Stimulated activated naive CD8-positive, alpha-beta T cell treated with anti-CD3 and anti-CD28 coated beads, Interleukin-15, amount 100 ng/mL, for 72 hours (primary cell): ENCODE measurements at places on chromosomes 1 and 21.

GRCh38 chr21:27802816-27803475 lies 836.1 kb upstream of the ADAMTS5 start:
- DNase-seq = peak; percentile 5

GRCh38 chr1:17520041-17520440 lies 19.5 kb upstream of the ARHGEF10L start:
- DNase-seq = no peak

DNA sequence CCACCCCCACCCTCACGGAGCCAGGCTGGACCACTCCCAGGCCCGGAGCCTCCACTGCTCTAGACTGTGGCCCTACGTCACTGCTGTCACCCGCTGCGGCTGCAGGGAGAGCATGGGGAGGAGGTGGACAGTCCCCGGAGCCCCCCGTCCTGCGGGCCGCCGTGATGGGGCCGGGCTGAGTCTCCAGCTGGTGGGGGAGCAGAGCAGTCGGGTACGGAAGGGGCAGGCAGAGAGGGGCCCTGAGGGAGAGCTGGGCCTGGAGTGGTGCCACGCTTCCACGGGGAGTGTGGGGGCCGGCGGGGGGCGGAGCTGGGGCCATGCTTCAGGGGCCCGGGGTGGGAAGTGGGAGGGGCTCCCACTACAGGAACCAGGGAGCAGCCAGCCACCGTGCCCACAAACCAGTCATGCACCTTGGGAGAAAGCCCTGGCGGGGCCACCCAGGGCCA lies 98.9 kb upstream of the KCNK1 start:
- no peak for DNase-seq

DNA sequence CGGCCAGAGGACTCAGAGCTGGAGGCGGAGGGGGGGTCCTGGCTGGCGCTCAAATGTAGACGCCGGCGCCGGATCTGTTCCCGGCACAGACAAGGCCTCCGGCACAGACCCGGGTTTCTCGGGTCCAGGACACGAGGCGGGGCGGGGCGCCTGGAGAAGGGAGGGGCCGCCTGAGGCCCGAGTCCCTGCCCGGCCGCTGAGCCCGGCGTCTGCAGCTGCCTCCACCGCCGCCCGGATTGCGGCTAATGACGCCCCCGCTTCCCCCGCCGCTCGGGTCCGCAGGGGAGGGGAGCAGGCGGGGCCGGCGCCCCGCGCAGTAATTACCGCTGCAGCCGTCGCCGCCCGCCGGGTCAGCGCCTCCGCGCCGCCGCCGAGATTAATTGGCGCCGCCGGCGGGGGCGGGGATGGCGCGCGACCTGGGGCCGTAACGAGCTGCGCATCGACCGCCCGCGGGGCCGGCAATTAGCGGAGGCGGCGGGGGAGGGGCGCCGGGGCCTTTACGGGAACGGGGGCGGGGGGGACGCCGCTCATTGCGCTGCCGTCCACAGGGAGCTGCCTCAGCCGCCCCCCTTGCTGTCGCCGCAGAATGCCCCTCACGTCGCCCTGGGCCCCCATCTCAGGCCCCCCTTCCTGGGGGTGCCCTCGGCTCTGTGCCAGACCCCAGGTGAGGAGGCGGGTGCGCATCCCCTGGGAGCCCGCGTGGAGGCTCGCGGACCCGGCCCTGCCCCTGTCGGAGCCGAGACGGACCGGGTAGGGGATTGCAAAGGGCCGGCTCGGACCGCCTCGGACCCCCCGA lies 17.3 kb downstream of the NOC2L start:
- no peak for DNase-seq

DNA sequence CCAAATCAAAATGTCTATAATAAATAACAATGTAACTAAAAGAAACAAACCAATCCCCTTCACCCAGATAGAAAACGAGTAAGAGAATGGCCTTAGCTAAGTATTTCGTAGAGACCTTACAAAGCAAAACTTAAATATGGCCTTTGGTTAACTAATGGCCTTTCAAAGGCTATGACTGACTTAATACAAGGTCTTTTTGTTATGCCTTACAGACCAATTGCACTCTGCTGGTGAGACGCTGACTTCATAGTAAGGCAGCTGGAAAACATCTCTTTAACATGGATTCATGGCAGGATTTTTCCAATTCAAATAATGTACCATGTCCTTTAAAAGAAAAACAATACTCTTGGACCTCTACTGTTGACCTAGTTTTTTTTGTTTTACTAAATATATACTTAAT lies 15.8 kb upstream of the TBCE start:
- no peak for DNase-seq

- no peak for DNase-seq
Observed at GRCh38 chr1:66343569-66344325, 190.2 kb upstream of the SGIP1 start.

DNA sequence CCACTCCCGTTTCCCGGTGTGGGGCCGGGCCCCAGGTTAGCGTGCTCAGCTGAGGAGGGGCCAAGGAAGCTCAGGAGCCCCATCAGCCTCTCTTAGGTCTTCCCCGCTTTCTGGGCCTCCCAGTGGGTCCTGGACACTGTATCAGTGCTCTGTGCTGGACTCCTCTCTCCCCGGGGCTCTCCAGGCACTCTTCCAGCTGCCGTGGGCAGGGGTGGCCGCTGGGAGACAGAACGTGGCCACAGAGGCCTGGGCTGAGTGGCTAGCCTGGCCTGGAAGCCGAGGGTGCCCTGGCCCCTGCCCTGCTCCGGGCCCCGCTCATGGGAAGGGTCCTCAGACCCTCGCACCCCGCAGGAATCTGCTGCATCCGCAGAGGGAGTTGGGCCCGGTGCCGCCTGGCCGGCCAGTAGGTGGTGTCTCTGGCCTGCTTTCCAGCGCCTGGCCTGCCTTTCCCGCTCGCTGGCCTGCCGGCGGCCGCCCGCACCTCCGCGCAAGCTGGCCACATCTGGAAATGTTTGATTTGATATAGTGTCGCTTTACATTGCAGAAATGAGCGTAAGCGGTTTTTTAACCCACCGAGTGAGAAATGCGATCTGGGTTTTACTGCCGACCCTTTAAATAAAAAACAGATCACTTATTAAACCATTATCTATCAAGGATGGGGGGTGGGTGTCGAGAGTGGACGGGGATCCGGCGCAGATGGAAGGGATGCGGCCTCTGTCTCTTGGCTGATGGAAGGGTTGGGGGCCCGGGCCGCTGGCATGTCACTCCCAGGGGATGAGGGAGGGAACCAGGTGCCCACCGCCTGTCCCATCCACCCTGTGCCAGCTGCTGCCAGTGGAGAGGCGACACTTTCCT lies 74.4 kb upstream of the TTC34 start:
- no peak for DNase-seq

GRCh38 chr1:15328351-15329103 lies 81.2 kb upstream of the EFHD2 start:
- no peak for DNase-seq

- DNase-seq = no peak
Observed at GRCh38 chr1:100862591-100862990, 32.1 kb downstream of the EXTL2 start.

GRCh38 chr1:15272009-15272781 lies 25.2 kb downstream of the FHAD1 start:
- peak; percentile 54 for DNase-seq

- no peak for DNase-seq
Observed at GRCh38 chr1:204961765-204962419, 81.1 kb upstream of the CNTN2 start.

DNA sequence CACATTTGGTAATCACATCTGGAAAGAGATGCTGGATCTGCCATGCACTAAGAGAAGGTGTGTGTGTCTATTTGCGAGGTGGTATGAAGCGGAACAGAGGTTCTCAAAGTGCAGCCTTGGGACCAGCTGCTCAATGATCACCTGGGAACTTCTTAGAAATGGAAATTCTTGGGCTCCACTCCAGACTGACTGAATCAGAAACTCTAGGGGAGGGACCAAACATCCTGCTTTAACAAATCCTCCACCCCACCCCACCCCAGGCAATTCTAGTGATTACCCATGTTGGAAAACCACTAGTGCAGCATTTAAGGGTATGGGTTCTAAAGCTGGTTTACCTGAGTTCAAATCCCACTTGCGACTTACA lies 143.9 kb upstream of the JUN start:
- no peak for DNase-seq

GRCh38 chr21:38982096-38982495 lies 176.4 kb downstream of the ETS2 start:
- no peak for DNase-seq

DNA sequence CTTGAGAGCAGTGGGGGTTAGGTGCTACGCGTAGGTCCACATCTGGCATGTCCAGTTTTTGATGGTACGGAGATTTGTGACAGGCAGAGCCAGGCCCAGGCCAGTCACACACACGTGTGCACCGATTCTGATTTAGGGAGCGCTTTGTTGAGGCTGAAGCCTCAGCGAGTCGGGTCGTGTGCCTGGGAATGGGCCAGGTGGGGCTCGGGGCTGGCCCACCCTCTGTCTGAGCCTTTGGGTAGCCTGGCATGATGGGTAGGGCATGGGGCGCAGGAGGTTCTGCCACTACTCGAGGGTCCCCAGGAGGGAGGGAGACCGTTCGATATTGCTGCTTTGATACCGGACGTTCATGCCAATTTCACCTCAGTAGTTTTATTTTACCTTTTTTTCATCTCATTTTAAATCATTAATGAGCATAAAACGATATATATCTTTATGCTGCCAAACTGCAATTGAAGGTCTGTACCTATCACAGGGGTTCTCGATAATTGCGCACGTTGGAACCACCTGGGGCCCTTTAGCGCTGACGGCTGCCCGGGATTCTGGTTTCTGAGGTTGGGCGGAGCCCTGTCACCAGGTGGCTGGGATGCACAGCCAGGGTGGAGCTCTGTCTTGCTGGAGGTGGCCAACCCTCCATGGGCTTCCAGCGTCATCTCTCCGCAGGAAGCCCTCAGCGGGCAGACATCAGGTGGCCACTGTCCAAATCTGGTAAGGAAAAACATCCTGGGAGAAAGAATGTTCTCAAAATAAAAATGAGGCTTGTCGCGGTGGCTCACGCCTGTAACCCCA lies 71.9 kb downstream of the SCCPDH start:
- DNase-seq = no peak

GRCh38 chr1:154488922-154489321 lies 13.1 kb upstream of the TDRD10 start:
- no peak for DNase-seq

GRCh38 chr1:157095091-157095490 lies 4.5 kb downstream of the ETV3L start:
- DNase-seq = no peak

- no peak for DNase-seq
Observed at GRCh38 chr1:20198918-20199317, 12.6 kb upstream of the PLA2G2C start.

GRCh38 chr21:26776310-26777021 lies 68.7 kb downstream of the ADAMTS1 start:
- DNase-seq = no peak

GRCh38 chr1:3473381-3473844 lies 18.9 kb downstream of the ARHGEF16 start:
- no peak for DNase-seq

DNA sequence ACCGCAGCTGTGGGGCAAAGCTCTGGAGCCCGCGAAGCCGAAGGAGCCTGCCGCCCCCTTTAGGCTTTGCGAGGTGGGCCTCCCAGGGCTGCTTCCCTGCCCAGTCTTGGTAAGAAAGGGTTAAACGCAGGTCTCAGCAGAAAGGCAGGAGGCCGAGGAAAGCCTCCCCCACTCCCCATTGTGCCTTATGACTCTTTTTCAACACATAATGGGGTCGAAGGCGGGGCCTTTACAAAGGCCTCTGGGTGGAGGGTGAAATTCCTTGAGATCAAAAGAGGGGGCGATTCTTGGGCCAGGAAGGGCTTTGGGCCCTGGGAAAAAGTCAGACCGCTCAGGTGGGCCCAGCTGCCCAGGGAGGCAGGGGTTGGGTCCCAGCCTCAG lies 880 bp downstream of the ALPL start:
- no peak for DNase-seq

DNA sequence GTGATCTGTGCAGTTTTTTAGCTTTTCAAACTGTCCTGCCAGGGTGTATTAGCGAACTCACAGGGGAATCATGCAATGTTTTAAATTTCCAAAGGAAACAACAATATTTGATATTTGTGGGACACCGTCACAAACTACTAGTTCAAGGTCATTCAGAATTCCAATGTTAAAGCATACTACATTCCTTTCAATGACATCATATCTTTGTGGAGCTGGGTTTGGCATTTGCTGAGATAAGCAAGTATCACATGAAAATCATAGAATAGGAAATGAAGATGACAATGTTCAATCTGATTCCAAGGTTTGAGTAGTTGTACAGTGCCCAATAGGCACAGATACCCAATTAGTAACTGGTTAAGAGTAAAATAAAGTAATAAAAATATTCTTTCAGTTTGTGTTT lies 35.6 kb downstream of the NUF2 start:
- no peak for DNase-seq

- no peak for DNase-seq
Observed at GRCh38 chr21:42040411-42041180, 30.4 kb upstream of the ZBTB21 start.

GRCh38 chr1:69319287-69319686 lies 248.4 kb upstream of the LRRC7 start:
- no peak for DNase-seq

DNA sequence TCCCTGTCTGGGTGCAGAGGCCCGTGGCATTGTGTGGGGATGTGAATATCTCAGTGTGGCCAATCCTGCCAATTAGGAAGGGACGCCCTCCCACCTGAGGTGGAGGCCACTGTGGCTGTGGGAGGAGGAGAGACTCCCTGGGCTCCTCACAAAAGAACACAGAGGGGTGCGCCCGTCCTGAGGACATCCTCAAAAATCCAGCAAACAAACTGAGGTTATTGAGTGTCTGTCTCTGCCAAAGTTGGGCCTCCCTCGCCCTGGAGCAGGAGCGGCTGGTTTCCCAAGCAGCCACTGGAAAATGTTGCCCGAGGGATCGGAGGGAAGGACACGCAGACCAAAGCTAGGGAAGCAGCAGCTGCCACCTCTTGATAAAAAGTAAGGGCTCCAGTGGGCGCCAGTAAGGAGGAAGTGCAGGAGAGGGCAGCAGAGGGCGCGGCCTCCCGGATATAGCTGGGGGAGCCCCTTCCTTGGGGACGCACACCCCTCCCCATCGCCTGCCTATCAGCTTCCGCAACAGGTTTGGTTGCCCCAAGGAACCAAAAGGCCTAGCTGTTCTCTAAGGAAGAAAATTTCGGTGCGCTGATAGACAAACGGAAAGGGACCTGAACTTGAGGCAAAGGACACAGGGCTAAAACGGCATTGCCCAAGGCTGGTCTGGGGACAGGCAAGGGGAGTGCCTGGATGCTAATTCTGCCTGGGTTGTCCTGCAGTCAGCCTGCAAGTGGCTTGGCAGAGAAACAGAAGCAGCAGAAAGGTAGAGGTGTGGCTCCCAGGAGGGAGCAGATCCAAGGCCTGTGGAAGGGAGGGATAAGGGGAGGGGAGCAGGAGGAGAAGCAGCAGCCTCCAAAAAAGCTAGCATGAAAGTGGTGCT lies 1.7 kb upstream of the GRIK3 start:
- peak; percentile 55 for DNase-seq

DNA sequence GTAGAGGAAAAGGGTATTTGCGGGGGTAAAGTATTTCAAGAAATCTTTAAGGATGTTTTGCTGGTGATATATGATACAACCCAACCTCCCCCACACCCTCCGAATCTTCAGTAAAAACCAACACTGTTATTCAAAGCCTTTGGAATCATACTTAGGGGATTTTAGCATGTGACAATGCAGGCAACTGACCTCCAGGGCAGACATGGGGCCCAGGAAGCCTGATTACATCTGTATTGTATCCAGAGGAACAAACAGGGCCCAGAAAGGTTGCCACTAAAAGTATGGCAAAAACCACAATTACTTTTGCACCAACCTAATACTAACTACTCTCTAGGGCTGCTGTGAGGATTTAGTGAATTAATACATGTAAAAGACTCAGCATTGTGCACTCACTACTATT lies 43.9 kb upstream of the CNN3 start:
- no peak for DNase-seq
